ENCODE measurements at places on chromosomes 12 and 14.

- DNase-seq, result no peak
Observed at GRCh38 chr12:3361146-3361545, 129.9 kb upstream of the PRMT8 start.

GRCh38 chr12:76176940-76177339 lies 92.5 kb upstream of the NAP1L1 start:
- no peak for DNase-seq

DNA sequence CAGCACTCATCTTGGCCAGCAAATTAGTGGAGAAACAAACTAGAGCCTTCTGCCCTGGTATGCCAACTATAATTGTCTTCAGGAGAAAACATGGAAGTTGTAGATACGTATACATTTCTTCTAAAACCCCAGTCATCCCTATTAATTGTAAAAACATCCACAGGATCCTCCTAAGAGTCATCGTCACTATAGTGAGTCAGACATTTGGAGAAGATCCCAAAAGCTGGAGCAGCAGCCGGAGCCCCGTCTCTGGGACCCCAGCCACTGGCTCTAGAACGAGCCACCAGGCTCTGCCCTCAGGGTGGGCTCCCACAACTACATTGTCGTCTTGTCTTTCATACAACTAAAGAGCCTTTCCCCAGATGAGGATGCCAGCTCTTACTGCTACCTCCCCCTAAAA lies 15.5 kb downstream of the PRKAB1 start:
- DNase-seq, result no peak

DNA sequence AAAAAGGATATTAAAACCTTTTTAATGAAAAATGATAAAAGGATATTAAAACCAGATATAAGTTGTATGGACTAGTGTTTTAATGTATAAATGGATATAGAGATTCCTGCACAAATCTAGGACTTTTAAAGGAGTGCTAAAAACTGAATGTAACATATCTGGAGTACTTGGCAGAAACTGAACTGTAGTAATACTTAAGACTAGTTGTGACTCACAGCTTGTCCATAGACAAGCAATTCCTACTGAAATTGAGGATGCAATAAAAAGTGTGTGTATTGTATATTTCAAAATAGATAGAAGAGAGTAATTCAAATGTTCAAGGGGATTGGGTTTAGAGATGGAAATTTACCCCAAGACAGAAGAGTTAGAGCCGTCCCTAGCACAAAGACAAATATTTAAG lies 59.6 kb downstream of the FBXO33 start:
- no peak for DNase-seq

GRCh38 chr12:104906695-104907094 lies 51.4 kb downstream of the SLC41A2 start:
- DNase-seq, result no peak

DNA sequence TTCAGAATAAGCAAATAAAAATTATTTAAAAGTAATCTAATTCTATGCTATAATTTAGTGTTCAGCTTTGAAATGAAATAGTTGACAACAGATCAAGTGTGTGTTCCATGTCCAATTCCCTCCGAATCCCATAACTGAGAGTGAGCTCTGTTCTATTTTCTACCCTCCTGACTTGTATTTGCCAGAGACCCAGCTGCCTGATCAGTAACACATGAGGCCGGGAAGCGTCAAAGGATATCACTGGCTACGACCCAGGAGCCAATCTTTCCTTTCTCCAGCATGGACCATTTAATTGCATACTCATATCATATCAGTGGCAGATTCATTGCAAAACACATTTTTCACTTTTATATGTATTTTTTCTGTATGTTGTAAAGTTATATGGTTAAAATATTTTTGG lies 108.8 kb upstream of the TSPAN8 start:
- DNase-seq, result no peak

GRCh38 chr14:81594012-81594411 lies 60.4 kb upstream of the SEL1L start:
- DNase-seq, result no peak

Measured in OCI-LY7 (cell line).